Activated naive CD4-positive, alpha-beta T cell treated with Interleukin-2 at 50 U/mL for 16 hours (primary cell): ENCODE measurements at places on chromosomes 4 and X.

GRCh38 chr4:8656711-8657380, 64.3 kb downstream of the CPZ start:
- no peak for DNase-seq

DNA sequence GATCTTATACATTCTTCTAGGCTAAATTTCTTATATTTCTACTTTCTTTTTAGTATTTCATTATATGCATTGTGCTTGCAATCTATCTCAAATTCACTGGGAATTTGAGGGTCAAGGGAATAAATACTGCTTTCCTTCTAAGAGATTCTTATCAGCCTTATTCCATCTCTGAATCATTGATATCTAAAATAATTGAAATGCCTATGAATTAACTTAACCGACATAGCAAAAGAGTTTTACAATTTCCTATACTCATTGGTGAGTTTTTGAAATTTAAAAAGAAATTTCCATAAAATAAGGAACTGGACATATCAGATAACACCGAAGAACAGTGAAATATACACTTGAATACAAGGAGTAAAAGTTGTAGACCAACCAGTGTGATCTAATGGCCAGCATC, 373.7 kb downstream of the NAF1 start:
- no peak for DNase-seq

- no peak for DNase-seq
Measured at GRCh38 chr4:79281566-79282359, 44.1 kb downstream of the NAA11 start.

DNA sequence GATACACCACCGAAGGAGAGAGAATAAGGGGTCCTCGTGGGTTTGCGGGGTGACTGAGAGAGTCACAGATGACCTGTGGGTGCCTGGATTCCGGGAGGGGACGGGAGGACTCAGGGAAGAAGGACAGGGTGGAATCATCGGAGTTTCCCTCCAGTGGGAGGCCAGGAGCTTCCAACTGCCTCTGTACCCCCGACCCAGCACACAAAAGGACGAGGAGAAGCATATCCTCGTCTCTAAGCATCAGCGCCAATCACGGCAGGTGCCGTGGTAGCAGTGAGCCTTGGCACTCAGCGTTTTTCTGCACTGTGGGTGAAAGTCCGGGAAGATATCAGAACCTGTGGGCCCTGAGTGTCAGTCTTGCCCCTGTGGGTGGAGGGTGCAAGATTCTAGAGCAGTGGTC, 62.0 kb downstream of the ASMT start:
- no peak for DNase-seq

- no peak for DNase-seq
Measured at GRCh38 chrX:29090811-29091210, 503.6 kb downstream of the IL1RAPL1 start.

DNA sequence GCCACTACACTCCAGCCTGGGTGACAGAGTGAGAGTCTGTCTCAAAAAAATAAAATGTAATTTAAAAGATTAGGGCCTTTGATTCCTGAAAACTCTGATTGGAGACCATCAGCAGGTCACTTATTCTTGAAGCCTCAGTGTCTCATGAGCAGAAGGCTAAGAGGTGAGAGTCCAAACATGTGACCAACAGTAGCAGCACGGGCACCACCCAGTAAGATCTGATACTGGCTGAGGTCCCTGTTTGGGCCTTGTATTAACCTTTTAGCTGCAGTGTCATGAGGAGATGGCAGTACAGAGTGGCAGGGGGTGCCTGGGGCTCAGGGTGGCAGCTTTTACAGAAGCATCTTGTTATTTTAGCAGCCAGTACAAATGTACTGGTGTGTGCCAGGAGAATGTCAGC, 89.3 kb downstream of the FHDC1 start:
- no peak for DNase-seq

- DNase-seq, result peak; percentile 48
Measured at GRCh38 chrX:150573702-150574101, 5.3 kb downstream of the MTM1 start.

- DNase-seq, result no peak
Measured at GRCh38 chrX:101619364-101619763, 1.6 kb upstream of the ARMCX6 start.

GRCh38 chr4:19823781-19824180, 427.9 kb upstream of the SLIT2 start:
- no peak for DNase-seq

DNA sequence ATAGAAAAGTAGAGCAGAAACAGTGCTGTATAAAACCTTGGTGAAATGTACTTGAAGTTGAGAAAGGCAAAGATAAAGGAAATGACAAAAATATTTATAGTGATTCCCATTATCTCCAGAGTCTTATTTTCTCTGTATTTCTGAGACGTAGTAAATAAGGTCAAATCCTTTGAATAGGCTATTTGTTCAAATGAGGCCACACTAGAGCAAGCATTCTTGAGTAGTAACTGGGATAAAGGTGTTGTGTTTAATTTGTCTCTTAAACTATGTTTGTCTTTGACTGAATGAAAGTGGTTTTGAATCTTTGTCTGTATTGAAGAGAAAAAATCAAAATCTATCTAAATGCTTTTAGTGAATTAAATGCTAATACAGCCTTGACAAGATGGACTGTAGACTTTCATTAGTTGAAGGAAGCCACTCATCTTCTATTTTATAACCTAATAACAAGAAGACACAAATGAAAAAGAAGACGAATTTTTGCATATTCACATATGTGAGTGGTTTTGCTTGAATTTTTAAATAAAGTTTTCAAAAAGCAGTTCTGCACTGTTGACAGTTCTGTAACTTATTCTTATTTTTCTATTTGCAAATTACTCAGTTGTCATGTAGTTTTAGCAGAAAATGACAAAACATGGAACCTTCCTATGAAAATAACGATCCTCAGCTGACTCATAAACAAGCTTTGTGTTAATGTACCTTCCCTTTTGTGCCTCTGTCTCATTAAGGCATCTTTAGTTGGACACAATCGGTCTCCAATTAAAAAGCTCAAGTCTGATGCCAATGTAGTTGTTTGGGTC, 94.8 kb upstream of the PCDH18 start:
- no peak for DNase-seq

DNA sequence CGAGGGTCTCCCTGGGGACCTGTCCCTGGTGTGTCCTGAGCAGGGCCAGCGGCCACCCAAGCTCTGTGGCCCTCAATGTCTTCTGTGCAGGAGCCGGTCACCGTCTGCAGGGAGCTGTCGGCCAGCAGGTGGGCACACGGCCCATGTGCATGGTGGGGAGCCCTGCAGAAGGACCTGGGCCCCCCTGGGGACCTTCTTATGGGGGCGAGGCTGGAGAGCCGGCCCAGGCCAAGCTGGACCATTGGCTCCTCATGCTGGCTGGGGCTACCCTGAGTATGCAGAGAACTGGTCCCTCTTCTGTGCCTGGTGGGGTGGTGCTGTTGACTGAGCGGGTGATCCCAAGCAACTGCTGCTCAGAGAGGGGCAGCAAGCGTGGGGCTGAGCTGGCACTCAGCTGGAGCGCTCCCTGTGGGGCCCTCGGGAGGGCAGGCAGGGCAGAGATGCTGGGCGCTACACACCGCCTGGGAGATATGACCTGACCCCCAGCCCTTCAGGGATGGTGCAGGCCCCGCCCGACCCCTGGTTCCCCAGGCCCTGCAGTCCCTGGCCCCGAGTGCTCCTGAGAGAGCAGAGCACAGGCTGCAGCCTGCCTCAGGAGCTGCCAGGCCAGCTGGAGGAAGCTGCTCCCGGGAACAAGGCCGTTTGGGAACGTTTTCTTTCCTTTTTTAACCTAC, 14.8 kb downstream of the NAT8L start:
- DNase-seq, result no peak

- no peak for DNase-seq
Measured at GRCh38 chr4:56902703-56903102, 5.0 kb upstream of the REST start.

GRCh38 chr4:7507381-7507780, 72.7 kb upstream of the PSAPL1 start:
- DNase-seq, result no peak

DNA sequence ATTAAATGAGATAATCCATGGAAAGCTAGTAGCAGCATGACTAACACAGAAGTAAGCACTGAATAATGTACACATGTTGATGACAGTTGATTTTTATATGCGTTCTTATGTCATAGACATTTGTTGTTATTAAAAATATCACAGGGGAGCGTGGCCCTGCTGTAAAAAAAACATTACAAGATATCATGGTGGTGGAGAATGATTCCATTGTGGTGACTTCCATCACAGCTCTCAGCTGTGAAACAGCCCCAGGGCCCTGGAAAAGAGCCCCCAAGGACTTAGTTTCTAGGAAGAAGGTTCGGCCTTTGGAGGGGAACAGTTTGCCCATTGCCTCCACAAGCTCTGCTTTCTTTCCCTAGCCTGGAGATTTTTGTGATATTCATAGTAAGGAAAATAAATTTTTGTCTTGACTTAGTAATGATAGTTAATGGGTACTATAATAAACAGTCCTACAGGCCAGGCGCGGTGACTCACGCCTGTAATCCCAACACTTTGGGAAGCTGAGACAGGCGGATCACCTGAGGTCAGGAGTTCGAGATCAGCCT, 49.9 kb downstream of the FAM114A1 start:
- no peak for DNase-seq

DNA sequence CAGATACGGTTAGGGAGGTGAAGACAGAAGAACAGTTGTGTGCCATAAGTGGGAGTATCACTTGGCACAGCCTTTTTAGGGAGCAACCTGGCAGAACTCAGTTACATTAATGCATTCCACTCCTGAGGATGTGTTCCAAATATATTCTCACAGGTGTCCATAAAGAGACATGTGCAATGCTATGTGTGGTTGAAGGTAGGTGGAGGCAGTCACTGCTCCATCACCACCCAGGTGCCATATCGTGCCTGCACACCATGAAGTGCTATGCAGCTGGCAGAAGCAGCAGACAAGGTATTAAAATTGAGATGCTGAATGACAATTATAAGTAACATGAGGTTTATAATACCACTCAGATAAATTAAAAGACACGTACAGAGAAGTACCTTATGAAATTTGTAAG, 248.0 kb upstream of the SFRP2 start:
- DNase-seq, result no peak

GRCh38 chr4:173212379-173212778, 43.8 kb downstream of the GALNT7 start:
- DNase-seq, result no peak

DNA sequence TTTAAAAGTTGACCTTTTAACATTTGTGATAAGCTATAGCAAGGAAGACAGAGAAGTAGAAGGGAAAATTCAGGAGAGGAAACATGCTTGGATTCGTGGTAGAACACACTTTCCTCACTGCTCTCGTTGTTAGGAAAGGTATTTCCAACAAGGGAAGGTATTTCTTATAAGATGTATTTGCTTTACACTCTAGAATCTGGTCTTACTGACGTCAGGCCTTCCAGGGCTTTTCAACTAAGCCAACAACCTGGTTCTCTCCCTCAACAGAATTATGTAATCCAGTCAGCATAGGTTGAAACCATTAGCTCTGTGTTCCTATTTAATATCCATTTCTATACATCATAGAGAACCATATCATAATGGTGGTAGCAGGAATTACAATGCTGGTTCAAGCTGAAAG, 241.9 kb downstream of the SLC39A8 start:
- no peak for DNase-seq

DNA sequence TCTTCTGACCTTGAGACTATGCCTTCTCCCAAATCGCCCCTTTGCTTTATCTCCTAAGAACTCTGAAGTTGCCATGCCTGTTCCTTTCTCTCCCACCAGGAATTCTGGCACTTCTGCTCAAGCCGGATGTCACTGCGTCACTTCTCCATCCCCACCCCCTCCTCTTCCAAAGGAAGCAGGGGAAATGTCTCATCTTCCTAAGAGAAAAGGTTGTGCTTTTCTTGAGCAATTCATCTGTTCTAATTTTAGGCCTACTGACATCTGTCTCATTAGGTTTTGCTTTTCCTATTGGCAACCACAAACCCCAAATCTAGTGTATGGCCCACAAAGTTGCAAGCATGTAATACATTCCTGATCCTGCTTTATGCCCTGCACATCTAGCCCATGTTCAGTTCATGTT, 163.1 kb upstream of the PLAC1 start:
- DNase-seq, result no peak

DNA sequence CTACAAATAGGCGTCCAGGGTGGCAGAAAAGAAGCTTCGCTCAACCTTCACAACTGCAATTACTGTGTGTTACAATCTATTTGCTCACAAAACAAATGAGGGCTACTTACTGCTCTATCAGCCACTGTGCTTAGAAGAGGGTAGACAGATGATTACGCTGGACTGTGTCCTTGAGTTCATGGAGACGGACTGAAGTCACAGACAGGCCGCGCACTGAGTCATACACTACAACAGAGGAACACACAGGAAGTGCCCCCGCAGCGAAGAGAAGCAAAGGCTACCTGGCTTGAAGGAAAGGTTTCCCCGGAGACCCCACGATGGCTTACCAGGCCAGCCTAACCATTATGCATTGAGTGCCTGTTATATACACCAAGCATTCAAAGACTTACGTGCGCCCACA, 25.6 kb downstream of the FAT1 start:
- no peak for DNase-seq

GRCh38 chr4:159096434-159096833, 6.4 kb upstream of the RAPGEF2 start:
- DNase-seq, result no peak

GRCh38 chr4:118941799-118942198, 53.1 kb downstream of the SYNPO2 start:
- DNase-seq, result no peak

DNA sequence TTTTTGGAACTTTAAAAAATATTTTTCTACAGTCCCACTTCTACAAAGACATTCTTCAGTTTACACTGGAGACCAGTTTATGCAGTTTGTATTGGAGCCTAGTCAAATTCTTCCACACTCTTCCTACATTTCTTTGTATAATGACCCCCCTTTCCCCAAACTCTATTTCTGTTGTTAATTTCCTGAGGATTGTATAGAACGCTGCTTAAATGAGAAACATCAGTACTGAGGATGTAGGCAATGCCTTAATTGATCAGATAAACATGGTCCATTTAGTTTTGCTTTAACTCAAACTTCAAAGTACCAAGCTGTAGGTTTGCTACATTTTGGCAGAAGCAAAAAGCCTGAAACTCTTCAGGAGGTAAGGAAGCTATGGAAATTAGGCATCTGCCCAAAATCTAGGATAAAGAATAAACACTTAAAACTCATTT, 155.5 kb downstream of the SLC7A11 start:
- no peak for DNase-seq
